Breast epithelium (tissue), 4 donors: ENCODE measurements at places on chromosomes 4 and X. TPM values are rescaled to one million over a fixed set of nuclear protein-coding genes. Genes with fewer than 3 reads are reported as not detected.
A peak's percentile ranks its signal among the peaks of the same experiment; 100 is the strongest.

DNA sequence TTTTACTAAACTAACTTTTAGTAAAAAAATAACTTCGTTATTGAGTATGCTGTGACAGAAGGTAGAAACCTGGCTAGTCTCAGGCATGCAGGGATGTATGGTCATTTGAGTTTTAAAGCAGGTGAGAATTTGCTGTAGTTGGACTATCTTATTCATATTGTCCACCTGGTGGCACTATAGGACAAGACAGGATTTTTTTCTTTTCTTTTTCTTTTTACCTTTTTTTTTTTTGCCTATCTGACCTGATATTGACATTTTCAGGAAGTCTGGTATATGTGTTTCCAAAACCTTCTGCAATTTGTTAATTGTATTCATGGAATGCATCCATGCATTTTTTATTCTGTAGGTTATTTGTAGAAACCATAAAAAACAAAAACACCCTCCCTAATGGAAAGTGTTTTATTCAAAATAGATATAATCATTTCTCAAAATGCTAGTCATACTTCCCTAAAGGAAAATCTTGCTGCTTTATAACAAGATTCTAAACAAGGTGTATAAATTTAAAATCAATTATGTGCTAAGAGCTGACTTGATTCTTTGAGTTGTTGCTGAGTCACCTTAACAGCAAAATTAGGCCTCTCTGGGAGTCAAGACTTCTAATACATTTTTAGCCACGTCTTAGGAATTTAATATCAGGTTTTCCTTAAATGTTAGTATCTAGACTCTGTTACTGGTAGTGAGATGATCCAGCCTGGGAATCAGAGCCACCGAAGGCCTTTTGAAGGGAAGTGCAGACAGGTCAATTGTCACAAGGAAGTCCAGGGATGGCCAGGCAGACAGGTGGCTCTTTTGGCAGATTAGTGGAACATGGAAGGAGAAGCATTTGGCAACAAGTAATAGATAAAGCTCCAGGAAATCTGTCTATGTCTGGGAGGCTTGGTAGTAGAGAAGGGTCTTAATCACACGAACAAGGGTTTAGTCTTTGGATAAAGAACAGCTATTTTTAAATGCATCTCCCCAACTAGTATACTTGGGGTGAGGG, 201.3 kb upstream of the GNPDA2 start:
- DNase-seq: no peak
- no peaks in the 10 kb centered on the region for H3K36me3 ChIP-seq
- no peak overlapping the region for H3K27ac ChIP-seq
- H3K4me3 ChIP-seq: no peak overlapping the region

DNA sequence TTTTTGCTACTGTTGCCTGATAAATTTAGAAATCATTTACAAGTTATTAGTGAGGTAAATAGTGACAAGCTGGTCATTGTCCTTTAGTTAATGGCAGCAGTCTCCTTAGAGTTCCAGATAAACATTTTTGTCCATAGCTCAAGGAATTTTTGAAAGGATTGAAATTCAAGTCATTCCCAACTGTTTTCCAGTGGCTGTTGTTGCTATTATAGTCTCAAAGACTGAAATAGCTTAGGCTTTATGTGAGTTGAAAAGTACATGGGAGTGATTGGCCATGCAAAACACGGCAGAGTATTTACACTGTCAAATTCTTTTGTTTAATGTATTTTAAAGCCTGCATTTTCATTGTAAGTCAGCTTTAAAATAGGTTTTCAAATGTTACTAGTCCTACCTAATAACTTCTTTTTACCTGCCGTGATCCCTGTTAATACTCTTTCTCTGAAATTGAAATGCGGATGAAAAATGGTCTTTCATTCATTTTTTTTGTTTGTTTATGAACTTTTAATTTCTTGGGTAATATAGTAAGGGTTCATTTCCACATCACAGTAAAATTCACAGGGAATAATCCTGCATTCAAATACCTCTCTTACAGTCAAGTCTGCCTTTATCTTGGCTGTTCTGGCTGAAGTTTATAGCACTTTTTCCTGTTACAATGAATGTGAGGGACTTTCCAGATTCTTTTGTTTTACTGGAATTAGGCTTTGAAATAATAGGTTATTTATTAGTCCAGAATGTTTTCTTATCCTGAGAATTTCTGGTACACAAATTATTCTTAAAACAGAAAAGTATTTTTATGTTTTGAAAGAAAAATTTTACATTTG, 85.1 kb downstream of the PDLIM5 start:
- H3K4me3 ChIP-seq: no peak overlapping the region
- H3K36me3 ChIP-seq: no peaks in the 10 kb centered on the region
- peak overlapping the region; percentile 55 for H3K27ac ChIP-seq
- no peaks in the 10 kb centered on the region for H3K27me3 ChIP-seq

DNA sequence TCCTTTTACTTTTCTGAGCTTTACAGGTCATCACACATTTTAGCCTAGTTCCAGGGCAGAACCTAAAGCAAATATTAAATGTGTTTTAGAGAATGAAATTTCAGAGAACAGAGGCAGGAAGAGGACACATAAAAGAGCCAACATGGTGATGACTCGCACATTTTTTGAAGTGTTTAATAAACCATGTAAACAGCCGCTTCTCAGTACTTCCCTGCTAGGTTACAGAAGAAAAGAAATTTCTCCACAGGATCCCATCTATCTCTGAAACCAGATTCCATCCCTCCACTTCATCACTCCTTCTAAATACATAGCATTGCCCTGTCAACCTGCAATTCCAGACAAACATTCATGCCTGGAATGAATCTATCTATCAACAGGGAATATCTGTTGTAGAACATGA, 949.5 kb upstream of the PCDH7 start:
- H3K4me1 ChIP-seq: no peaks in the 10 kb centered on the region
- H3K4me3 ChIP-seq: no peak overlapping the region
- no peaks in the 10 kb centered on the region for H3K27me3 ChIP-seq

DNA sequence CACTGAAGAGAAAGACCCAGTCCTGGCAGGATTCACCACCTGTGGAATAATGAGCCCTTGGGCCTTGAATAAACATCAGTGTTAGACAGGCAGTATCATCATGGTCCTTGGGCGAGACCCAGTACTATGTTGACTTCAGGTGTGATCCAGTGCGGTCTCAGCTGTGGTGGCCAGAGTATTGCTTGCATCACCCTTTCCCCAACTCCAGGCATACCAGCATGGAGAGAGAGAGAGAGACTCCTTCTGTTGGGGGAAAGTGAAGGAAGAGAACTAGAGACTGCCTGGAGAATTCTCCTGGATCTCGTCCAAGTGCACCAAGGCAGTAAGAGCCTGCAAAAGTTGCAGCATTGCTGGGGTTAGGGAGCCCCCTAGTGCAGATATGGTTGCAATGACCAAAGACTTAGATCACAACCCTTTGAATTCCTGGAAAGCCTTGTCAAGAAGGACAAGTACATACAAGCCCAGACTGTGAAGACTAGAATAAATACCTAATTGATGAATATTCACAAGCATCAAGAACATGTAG, 61.1 kb upstream of the VAMP7 start:
- no peaks in the 10 kb centered on the region for H3K27me3 ChIP-seq
- DNase-seq: no peak
- no peaks in the 10 kb centered on the region for H3K4me1 ChIP-seq
- no peak overlapping the region for H3K4me3 ChIP-seq
- H3K36me3 ChIP-seq: no peaks in the 10 kb centered on the region

GRCh38 chrX:77937291-77937690, 26.8 kb downstream of the ATP7A start:
- H3K4me3 ChIP-seq: no peak overlapping the region
- H3K27me3 ChIP-seq: no peaks in the 10 kb centered on the region
- DNase-seq: no peak

DNA sequence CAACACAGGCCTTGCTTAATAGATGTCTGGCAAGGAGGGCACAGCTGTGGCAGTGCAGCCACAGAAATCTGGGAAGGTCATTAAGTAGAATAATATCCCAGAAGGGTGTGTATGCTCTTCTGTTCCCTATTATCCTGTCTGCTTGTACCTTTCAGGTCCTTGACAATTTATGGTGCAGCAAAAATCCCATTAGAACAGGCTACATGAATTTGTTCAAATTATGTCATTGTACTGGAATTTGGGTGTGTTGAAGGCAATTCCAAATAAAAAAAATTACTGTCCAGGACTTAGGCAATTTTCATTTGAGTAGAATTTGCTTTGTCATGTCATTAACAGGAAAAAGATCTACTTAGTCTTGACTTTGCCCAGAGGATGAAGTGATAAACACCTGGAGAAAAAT, 192.1 kb downstream of the IDS start:
- H3K4me3 ChIP-seq: no peak overlapping the region
- DNase-seq: no peak
- H3K27ac ChIP-seq: no peak overlapping the region
- H3K27me3 ChIP-seq: no peaks in the 10 kb centered on the region
- H3K4me1 ChIP-seq: no peaks in the 10 kb centered on the region
- H3K36me3 ChIP-seq: no peaks in the 10 kb centered on the region

The BTC gene
- total RNA-seq: 5.0 TPM

The RNF113A gene
- total RNA-seq: 12.5 TPM

DNA sequence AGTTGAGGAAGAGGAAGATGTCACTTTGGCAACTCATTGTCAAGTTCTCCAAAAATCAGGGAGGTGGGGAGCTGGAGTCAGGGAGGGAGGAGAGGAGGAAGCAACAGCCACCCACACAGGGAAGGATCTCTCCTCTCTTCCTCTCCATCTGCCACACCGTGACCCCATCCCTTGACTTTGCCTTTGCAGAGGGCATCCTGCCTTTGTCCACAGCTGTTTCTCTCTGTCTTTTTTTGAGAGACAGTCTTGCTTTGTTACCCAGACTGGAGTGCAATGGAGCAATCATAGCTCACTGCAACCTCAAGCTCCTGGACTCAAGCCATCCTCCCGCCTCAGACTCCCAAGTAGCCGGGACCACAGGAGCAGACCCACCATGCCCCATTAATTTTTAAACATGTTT, 276.0 kb downstream of the SHOX start:
- no peak overlapping the region for H3K4me3 ChIP-seq
- H3K27ac ChIP-seq: no peak overlapping the region
- H3K4me1 ChIP-seq: no peaks in the 10 kb centered on the region
- no peaks in the 10 kb centered on the region for H3K27me3 ChIP-seq
- no peak for DNase-seq

DNA sequence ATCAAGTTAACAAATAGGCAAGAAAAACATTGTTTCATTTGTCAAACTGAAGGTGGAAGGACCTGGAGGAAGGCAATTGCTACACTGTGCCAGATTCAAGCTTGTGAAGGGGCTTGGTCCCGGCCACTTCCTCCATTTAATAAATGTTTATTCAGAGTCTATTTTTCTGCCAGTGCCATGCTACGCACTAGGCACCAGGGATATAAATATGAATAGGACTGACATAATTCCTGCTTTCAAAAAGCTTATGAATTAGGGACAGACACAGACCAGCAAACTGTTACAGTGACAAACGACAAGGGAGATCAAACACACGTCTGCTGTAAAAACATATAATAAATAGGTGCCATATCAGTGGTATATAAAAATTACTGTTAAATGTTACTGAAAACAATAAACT, 571 bp downstream of the TLR6 start:
- peaks cover 15% of the 10 kb centered on the region for H3K4me1 ChIP-seq
- H3K27ac ChIP-seq: no peak overlapping the region
- no peaks in the 10 kb centered on the region for H3K27me3 ChIP-seq
- H3K36me3 ChIP-seq: no peaks in the 10 kb centered on the region
- DNase-seq: no peak

DNA sequence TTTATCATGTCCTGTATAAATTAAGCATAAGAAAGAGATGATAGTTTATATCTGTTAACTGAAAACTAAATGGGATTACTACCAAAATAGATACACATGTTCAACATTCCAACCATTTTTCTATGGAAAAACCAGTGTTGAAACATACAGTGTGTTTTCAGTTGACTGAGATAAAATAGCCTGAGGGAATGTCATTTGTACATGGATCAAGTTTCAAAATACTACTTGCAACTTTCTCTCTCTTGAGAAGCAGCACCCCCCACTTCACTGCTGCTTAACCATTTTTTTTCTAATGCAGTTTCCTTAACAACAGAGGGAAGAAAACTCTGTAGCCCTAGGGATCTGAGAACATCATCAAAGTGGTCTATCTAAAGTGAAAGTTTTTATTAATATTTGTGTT, 70.8 kb downstream of the NPNT start:
- H3K27ac ChIP-seq: no peak overlapping the region
- no peaks in the 10 kb centered on the region for H3K4me1 ChIP-seq
- no peak overlapping the region for H3K4me3 ChIP-seq
- H3K36me3 ChIP-seq: no peaks in the 10 kb centered on the region
- no peaks in the 10 kb centered on the region for H3K27me3 ChIP-seq

- no peak overlapping the region for H3K27ac ChIP-seq
- no peak for DNase-seq
- no peaks in the 10 kb centered on the region for H3K4me1 ChIP-seq
- H3K27me3 ChIP-seq: no peaks in the 10 kb centered on the region
- H3K4me3 ChIP-seq: no peak overlapping the region
Measured at GRCh38 chr4:14925471-14925870, 76.8 kb upstream of the CPEB2 start.

The TMEM31 gene
- not detected for total RNA-seq

GRCh38 chrX:71991164-71991563, 80.5 kb downstream of the NHSL2 start:
- DNase-seq: no peak
- H3K27ac ChIP-seq: no peak overlapping the region
- H3K4me1 ChIP-seq: no peaks in the 10 kb centered on the region
- H3K27me3 ChIP-seq: no peaks in the 10 kb centered on the region
- no peak overlapping the region for H3K4me3 ChIP-seq

GRCh38 chr4:120773641-120774040, 148.9 kb downstream of the PRDM5 start:
- no peak for DNase-seq
- H3K4me3 ChIP-seq: no peak overlapping the region
- no peaks in the 10 kb centered on the region for H3K4me1 ChIP-seq
- no peak overlapping the region for H3K27ac ChIP-seq
- no peaks in the 10 kb centered on the region for H3K36me3 ChIP-seq

GRCh38 chr4:139470997-139471665, 17.2 kb downstream of the RAB33B start:
- no peak overlapping the region for H3K27ac ChIP-seq
- H3K27me3 ChIP-seq: no peaks in the 10 kb centered on the region
- no peaks in the 10 kb centered on the region for H3K36me3 ChIP-seq
- no peaks in the 10 kb centered on the region for H3K4me1 ChIP-seq
- DNase-seq: no peak

DNA sequence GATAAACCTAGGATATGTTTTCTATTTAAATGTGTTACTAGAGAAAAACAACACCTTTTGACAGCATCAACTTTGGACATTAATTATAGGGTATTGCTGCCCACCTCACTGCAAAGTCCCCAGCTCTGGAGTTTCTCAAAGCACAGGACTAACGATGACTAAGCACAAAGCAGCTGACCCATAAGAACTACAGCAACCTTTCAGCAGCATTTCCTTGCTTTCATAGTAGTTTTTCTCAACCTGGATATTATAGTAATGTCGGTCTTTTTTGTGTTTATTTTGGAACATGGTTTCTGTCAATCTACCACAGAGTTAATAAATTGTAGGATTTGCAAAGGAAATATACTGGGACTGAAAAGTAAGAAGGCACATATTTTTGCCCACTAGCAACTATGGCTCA, 21.5 kb downstream of the HHIP start:
- no peak overlapping the region for H3K27ac ChIP-seq
- H3K36me3 ChIP-seq: no peaks in the 10 kb centered on the region
- no peaks in the 10 kb centered on the region for H3K27me3 ChIP-seq
- DNase-seq: no peak
- no peaks in the 10 kb centered on the region for H3K4me1 ChIP-seq
- no peak overlapping the region for H3K4me3 ChIP-seq
